Natural killer cell (primary cell): ENCODE measurements at places on chromosomes 16 and 17.

GRCh38 chr16:21950782-21951521 lies 2.2 kb upstream of the UQCRC2 start:
- no peak overlapping the region for H3K4me3 ChIP-seq
- peak overlapping the region; percentile 8 for H3K27ac ChIP-seq
- H3K27me3 ChIP-seq: no peaks in the 10 kb centered on the region
- no peaks in the 10 kb centered on the region for H3K36me3 ChIP-seq

GRCh38 chr17:2183346-2183745 lies 120.2 kb downstream of the SMG6 start:
- no peak overlapping the region for H3K27ac ChIP-seq
- DNase-seq: no peak
- no peaks in the 10 kb centered on the region for H3K27me3 ChIP-seq

GRCh38 chr16:920051-920681 lies 50.6 kb downstream of the LMF1 start:
- no peaks in the 10 kb centered on the region for H3K36me3 ChIP-seq
- DNase-seq: no peak
- no peaks in the 10 kb centered on the region for H3K27me3 ChIP-seq
- no peak overlapping the region for H3K4me3 ChIP-seq

DNA sequence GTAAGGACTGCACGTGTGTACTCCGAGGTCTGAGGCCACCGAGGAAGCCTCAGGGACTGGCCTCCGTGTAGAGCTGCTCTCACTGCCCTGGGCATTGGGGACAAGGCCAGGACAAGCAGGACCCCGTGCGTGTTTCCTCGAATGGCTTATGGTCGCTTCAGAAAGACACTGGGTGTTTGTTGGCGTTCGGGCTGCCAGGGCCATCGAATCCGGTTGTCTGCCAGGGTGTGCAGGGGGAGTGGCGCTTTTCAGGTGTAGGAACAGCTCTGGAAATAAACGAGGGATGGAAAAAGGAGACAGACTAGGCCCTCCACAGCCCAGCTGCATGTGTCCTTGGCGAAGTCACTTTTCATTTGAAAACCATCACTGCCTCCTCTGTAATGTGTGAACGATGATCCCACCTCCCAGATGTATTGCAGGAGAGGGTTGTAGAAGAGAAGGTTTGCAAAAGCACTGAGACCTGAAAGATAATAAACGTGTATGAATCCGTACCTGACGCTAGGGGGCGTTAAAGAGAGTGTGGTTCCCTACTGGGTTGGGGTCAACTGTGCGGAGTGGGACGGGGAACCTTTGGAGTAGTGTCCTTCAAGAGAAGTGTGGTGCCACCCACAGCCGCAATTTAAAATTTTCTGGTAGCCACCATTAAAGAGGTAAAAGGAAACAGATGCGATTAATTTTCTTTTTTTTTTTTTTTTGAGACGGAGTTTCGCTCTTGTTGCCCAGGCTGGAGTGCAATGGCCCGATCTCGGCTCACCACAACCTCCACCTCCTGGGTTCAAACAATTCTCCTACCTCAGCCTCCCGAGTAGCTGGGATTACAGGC lies 2.1 kb upstream of the ZSCAN10 start:
- no peak overlapping the region for H3K27ac ChIP-seq
- peaks cover 47% of the 10 kb centered on the region for H3K4me1 ChIP-seq
- no peak for DNase-seq
- H3K27me3 ChIP-seq: no peaks in the 10 kb centered on the region
- no peak overlapping the region for H3K4me3 ChIP-seq
- no peaks in the 10 kb centered on the region for H3K36me3 ChIP-seq

DNA sequence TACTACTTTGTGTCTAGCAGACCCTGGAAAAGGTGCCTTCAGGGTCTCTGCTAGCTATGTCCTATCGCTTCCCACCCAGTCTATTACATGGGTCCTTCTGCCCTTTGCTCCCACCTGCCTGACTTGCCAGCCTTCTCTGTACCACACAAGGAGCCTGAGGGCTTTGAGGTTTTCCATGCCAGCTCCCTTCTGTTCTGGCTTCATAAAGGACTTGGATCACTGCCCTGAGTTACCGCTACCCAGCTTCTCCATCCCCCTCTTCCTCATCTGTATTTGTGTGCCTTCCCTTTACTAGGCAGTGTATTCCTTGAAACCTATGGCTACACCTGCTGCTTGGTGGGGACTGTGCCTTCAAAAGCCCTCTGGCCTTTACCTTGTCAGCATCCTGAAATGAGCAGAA lies 19.6 kb upstream of the LLGL1 start:
- H3K4me1 ChIP-seq: no peaks in the 10 kb centered on the region
- no peak overlapping the region for H3K4me3 ChIP-seq
- H3K27me3 ChIP-seq: no peaks in the 10 kb centered on the region
- peaks cover 52% of the 10 kb centered on the region for H3K36me3 ChIP-seq

GRCh38 chr16:71341881-71342280 lies 16.6 kb upstream of the CALB2 start:
- H3K4me1 ChIP-seq: no peaks in the 10 kb centered on the region
- no peak for DNase-seq
- peaks cover 2% of the 10 kb centered on the region for H3K27me3 ChIP-seq
- H3K27ac ChIP-seq: no peak overlapping the region

- no peak overlapping the region for H3K27ac ChIP-seq
- no peak for DNase-seq
- H3K4me3 ChIP-seq: no peak overlapping the region
- no peaks in the 10 kb centered on the region for H3K27me3 ChIP-seq
These were observed 116.6 kb upstream of the SALL1 start for GRCh38 chr16:51267681-51268080.

- H3K4me3 ChIP-seq: no peak overlapping the region
- no peak overlapping the region for H3K27ac ChIP-seq
- H3K4me1 ChIP-seq: no peaks in the 10 kb centered on the region
- H3K27me3 ChIP-seq: no peaks in the 10 kb centered on the region
- peaks cover 7% of the 10 kb centered on the region for H3K36me3 ChIP-seq
- no peak for DNase-seq
These were observed 14.3 kb downstream of the CMTM3 start for GRCh38 chr16:66618588-66619375.

- H3K4me1 ChIP-seq: no peaks in the 10 kb centered on the region
- no peaks in the 10 kb centered on the region for H3K27me3 ChIP-seq
These were observed 11.5 kb downstream of the ATP2C2 start for GRCh38 chr16:84379709-84380362.

GRCh38 chr17:51335883-51336822 lies 75.8 kb downstream of the UTP18 start:
- DNase-seq: no peak
- no peaks in the 10 kb centered on the region for H3K4me1 ChIP-seq
- H3K36me3 ChIP-seq: no peaks in the 10 kb centered on the region

DNA sequence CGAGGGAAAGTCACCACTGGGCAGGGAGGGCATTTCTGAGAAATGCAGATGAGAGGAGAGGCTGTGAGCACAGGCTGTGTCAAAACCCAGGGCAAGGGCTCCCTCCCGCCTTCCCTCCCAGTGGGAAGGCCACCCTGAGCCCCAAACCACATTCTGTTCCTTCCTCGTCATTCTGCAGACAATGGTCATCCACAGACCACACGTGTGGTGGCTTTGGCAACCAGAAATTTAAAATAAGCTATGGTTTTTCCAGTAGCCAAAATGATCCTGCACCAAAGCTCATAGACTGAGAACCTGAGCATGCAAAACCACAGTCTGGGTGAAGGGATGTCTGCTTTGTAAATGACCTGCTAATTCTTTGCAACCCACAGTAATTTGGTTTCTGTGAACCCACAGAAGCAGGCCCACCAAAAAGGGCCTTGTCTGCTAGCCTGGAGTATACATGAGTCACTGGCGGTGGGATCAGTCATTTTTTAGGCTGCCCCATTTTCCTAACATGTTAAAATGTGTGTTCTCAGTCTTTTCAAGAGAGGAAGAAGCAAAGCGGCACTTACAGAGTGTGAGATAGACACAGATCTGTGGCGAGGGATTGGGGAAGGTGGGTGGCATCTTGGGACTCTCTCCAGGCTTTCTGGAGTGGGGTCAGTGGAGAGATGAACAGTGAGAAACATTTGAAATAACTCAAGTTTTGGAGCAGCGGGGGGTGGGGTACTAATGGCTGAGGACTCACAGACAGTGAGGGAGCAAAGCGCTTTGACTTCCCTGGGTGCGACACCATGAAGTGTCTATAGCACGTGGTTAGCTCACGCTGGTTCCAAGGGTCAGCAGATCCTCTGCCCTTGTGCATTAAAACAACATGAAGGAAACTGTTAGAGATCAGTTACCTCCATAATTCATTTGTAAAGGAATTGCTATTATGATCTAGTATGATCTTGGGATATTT lies 20.5 kb downstream of the GRB7 start:
- H3K4me1 ChIP-seq: peaks cover 76% of the 10 kb centered on the region
- H3K36me3 ChIP-seq: peaks cover 16% of the 10 kb centered on the region
- peak overlapping the region; percentile 96 for H3K27ac ChIP-seq
- H3K27me3 ChIP-seq: no peaks in the 10 kb centered on the region
- H3K4me3 ChIP-seq: no peak overlapping the region

DNA sequence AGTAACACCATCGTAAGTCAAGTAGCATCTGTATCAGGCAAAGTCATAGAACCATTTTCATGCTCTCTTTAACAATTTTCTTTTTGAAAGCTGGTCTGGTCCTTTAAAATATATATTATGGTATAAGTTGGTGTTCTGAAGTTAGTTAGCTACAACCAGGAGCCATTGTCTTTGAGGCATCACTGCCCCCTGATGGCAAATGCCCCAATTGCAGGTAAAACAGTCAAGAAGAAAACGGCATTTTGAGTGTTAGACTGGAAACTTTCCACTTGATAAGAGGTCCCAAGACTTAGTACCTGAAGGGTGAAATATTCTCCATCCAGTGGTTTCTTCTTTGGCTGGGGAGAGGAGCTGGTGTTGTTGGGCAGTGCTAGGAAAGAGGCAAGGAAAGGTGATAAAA lies 14.1 kb downstream of the TP53 start:
- H3K27ac ChIP-seq: no peak overlapping the region
- no peaks in the 10 kb centered on the region for H3K4me1 ChIP-seq
- no peak for DNase-seq
- no peaks in the 10 kb centered on the region for H3K27me3 ChIP-seq
- peaks cover 61% of the 10 kb centered on the region for H3K36me3 ChIP-seq

GRCh38 chr17:62625184-62625869 lies 2.1 kb upstream of the MRC2 start:
- peaks cover 20% of the 10 kb centered on the region for H3K4me1 ChIP-seq
- peaks cover 9% of the 10 kb centered on the region for H3K27me3 ChIP-seq
- no peaks in the 10 kb centered on the region for H3K36me3 ChIP-seq
- DNase-seq: no peak
- H3K4me3 ChIP-seq: no peak overlapping the region

DNA sequence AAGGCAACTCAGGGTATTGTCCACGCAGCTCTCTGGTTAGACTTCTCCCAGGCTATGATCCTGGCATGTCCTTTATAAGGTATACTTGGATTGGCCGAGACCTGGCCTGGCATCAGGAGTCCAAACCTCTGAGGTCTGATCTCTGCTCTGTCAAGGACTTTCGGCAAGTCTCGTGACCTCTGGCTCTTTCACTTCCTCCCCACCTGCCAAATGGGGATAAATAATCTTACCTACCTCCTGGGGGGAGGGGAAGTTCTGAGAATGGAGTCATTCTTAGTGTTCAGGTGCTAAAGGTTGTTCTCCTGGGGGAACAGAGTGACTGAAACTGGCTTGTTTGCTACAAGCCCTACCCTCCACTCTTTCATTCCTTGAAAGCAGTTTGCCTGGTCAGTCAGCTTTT lies 7.6 kb downstream of the ATXN1L start:
- peaks cover 41% of the 10 kb centered on the region for H3K36me3 ChIP-seq
- no peak overlapping the region for H3K4me3 ChIP-seq
- H3K4me1 ChIP-seq: peaks cover 25% of the 10 kb centered on the region
- H3K27me3 ChIP-seq: no peaks in the 10 kb centered on the region
- no peak for DNase-seq

DNA sequence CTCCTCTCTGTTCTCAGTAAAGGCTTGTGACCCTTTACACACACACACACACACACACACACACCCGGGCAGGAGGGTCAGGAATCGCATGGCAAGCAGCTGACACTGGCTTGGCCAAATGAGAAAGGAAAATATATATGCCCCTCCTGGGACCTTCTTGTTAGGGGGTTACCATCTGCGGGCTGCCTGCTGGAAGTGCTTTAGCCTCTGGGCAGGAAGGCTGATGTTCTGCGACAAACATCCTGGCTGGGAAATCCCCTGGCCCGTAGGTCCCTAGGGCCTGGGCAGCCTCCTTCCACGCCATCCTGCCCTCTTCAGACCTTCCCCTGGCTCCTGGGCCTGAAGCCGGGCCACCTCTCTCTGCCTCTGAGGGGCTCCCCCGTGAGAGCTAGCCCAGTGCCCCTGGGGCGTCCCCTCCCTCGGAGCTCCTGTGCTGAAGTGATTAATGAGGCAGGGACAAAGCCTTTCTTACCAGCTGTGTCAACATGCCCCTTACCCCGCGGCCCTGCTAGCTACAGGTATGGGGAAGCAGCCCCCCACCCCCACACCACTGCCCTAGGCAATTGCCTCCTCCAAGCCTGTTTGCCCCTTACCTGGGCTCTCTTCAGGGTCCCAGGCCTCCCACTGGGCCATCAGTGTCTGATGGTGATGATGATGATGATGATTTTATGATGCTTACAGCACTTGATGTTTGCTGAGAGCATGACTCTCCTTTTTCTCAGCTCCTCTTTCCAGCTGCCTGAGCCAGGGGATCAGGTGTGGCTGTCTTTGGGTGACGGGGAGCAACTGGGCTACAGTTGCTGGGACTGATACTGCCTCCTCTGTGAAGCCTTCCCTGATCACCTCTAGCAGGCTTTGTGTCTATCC lies 32.8 kb upstream of the ETV4 start:
- H3K27ac ChIP-seq: no peak overlapping the region
- H3K27me3 ChIP-seq: no peaks in the 10 kb centered on the region
- DNase-seq: no peak

DNA sequence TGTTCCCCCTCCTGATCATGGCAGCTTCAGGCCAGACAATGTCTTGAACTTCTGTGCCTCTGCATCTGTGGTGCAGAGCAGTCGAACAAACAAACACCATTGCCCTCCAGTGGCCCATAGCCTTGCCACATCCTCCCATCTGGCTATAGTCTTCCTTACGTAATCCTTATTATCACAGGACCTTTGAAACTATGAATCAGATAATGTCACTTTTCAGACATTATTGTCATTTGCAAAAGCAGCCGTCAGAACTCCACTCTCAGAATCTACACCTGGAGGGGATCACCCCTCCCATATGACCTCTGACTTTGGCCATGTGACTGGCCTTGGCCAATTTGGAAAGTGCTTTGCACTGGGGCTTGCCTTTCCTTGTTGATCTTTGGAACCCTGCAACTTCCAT lies 387.3 kb downstream of the MAF start:
- H3K4me1 ChIP-seq: peaks cover 6% of the 10 kb centered on the region
- no peak overlapping the region for H3K27ac ChIP-seq
- no peaks in the 10 kb centered on the region for H3K36me3 ChIP-seq
- no peaks in the 10 kb centered on the region for H3K27me3 ChIP-seq
- DNase-seq: no peak
